ENCODE measurements at places on chromosomes 11 and 22.

DNA sequence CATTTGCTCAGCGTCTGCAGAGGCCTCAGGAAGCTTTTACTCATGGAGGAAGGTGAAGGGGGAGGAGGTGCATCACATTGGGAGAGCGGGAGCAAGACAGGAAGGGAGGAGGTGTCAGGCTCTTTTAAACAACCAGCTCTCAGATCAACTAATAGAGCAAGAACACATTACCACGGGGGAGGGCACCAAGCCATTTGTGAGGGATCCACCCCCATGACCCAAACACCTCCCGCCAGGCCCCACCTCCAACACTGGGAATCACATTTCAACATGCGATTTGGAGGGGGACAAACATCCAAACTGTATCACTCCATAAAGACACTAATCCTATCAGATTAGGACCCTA lies 18.9 kb upstream of the THY1 start:
- no peak for DNase-seq

GRCh38 chr11:112525844-112526590 lies 265.4 kb upstream of the PLET1 start:
- DNase-seq = peak; percentile 27

DNA sequence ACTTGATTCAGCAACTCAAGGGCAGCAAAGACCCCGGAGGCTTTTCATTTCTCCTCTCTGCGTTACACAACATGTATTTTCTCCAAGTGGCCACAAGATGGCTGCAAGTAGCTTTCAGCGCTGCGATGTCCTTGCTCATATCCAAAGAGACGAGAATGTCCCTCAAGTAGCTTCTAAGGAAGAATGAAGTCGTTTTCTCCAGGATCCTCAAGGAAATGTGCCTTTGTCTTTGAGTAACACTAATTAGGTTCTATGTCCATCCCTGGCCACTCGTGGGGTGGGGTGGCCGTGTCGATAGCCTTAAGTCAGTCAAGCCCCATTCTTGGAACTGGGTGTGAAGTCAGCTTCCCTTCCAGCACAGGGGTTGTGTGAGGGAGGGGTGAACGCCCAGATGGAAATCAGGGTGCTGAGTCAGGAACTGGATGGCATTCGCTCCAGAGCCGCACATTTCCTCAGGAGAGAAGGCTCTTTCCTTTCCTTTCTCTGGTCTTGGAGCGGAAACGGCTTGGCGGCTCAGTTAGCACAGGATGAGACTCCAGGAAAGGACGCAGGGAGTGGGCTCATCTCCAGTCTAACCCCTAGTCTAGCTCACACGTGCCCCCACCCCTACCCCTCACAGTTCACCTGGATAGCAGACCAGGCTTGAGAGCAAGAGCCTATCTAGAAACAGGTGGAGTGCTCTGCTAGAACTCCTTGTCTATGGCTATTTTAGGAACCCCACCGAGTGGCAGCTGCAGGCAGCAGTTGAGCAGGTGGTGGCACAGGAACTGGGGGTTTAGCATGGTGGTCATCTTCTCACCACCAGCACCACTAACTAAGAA lies 44.3 kb downstream of the NNMT start:
- DNase-seq = no peak

DNA sequence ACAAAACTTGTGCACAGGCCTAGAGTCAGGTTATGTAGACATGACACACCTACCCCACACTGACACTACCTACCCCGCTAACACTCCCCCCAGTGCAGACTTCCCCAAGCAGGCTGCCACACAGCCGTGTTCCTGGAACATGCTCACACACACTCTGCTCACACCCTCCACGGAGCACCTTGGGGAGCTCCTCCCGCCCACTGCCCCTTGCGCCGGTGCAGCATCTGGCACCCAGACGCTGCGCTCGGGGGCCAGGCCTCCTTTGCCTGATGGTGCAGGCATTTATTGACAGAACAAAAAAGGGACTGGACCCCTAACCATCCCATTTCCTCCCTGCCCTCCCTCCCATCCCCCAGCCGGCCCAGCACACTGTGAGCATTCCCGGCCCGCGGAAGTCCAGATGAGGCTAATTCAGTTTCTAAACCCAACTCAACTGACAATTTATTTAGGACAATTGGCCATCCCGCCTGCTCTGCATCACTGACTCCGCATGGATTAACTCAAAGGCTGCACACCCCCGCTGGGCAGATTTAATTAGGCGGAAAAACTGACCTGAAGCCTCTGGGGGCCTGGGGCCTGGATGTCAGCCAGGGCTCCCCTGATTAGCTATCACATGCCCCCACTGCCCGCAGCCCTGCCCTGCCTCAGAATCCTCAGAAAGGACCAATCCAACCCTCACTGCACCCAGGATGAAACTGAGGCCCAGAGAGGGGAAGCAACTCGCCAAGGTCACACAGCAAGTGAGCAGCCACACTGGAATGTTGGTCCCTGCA lies 30.1 kb downstream of the KCNC1 start:
- DNase-seq = no peak

DNA sequence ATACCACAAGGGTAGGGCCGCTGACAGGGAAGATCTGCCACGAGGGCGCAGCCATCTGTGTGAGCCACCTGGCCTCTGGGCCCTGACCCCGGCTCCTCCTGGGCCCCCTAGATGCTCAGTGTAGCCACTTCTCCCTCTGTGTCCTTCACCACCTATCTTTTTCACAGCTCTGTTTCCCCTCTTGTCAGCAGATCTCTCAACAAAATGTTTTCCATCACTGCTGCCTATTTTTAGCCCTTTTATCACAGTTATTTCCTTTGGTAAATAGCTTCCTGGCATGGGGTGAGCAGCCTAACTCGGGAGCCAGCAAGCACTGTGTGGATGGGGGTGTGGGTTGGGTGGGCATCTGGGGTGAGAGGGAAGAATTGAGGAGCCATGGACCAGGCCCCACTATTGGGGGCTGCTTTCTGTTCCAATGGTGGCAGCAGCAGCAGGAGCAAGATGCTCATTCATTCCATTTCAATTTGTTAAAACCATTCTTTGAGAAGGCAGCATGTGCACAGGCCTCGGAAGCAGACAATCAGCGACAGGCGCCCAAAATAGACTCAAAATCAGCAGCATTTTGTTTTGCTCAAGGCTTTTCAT lies 135.2 kb upstream of the NAV2 start:
- DNase-seq = no peak

- no peak for DNase-seq
Observed at GRCh38 chr11:1927026-1927847, 7.7 kb downstream of the TNNT3 start.

DNA sequence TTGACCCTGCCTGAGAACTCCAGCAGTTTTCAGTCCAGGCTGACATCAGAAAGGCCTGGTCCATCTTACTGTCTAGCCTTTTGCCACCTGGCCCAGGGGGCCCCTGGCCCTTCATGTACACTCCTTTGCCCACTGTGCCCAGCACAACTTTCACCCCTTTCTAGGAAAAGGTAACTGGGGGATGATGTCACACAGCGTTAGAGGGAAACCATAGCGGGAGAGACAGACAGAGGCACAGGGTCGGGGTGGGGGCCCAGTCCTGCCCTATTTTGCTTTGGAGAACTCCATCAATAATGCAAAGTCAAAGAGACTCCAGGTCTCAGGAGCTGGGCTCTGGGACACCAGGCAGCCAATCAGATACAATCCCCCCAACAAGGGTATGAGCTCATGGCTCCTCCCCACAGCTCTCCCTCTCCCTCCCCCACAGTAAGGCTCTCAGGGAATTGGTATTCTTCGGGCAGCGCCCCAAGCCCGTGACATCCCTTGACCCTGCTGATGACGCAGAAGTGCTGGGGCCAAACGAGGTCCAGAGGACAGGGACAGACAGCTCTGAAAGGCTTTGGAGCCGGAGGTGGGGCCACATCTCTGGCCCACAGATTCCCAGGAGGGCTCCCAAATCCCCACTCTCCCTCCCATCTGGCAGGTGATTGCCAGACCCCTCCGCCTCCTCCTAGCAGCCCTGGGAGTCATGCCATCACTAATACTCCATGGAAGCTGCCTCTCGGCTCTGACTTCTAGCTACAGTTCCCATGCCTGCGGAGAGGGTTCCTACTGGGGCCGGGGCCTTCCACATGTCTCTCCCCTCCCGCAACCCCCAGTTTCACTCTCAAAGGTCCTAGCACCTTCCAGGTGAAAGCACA lies 5.9 kb downstream of the USP2 start:
- DNase-seq = no peak

Data from NCI-H524 treated with DMSO at 0.1 percent for 48 hours (cell line).